ENCODE measurements at places on chromosomes 6 and 20. TPM values are rescaled to one million over a fixed set of nuclear protein-coding genes. Genes with fewer than 3 reads are reported as not detected.

PTPRT gene
- total RNA-seq = not detected

LCA5 gene
- 0.18 TPM for total RNA-seq

DNA sequence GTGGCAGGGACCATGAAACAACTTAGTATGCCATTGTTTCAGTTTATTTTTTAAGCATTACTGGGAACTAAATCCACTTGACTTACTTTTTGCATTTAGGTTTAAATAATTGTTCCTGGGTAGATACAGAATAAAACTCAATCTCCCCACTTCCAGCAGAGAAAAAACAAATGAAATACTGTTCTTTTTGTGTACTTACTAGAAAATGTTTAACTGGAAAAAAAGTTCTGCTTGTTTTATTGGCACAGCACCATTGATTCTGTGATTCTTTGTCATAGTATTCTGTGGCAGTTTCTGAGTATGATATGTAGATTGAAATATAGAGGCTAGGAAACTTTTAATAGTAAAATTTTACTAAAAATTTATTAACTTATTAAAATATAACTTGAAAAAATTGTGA lies 10.2 kb downstream of the ASXL1 start:
- no peak for DNase-seq

GRCh38 chr6:138671351-138671750 lies 102.2 kb upstream of the CCDC28A start:
- no peak for DNase-seq

DNA sequence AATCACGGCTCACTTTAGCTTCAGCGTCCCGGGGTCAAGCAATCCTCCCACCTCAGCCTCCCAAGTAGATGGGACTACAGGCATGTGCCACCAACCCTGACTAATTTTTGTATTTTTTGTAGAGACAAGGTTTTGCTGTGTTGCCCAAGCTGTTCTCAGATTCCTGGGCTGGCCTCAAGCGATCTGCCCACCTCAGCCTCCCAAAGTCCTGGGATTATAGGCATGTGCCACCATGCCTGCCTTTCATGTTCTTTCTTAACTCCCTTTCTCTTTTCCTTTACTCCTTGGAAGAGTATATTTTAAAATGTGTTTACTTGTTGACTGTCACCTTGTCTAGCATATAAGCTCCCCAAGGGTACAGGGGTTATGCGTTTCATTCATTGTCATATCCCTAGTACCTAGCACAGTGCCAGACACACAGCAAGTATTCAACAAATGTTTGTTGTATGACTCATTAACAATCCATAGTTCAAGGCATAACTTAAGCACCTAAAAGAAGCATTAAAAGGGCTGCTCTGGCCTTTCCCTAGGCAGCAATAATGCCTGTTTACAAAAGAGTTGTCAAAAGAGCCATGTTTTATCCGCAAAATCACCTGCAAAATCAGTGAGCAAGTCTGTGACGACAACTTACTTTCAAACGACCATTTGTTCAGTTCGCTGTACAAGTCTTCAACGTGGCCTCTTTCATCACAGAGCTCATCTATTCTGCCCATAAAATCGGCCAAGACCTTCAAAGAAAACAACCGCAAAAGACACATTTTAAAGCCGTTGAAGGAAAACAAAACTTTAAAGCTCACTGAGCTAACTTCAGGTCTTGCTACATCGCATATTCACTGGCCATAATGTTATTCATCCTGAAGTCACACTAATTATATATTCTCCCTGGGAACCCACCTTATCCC lies 4.6 kb downstream of the CYP24A1 start:
- no peak for DNase-seq

GRCh38 chr20:29408034-29408695 lies 1849.3 kb upstream of the DEFB115 start:
- no peak for DNase-seq

- no peak for DNase-seq
Measured at GRCh38 chr6:15941168-15941567, 187.7 kb upstream of the MYLIP start.

- no peak for DNase-seq
Measured at GRCh38 chr6:33885132-33886057, 81.6 kb upstream of the MLN start.

Data from activated T-helper 2 cell treated with anti-CD3 and anti-CD28 coated beads, Interferon-gamma antibody, Interleukin-2, Interleukin-4, amounts not matched to agents 10 μg/mL and 5 μg/mL and 100 μg/mL, durations not matched to agents 14 hours and 24 hours and 36 hours (primary cell).